Eye (tissue), 1 donor: ENCODE measurements at places on chromosomes 2 and 18.

DNA sequence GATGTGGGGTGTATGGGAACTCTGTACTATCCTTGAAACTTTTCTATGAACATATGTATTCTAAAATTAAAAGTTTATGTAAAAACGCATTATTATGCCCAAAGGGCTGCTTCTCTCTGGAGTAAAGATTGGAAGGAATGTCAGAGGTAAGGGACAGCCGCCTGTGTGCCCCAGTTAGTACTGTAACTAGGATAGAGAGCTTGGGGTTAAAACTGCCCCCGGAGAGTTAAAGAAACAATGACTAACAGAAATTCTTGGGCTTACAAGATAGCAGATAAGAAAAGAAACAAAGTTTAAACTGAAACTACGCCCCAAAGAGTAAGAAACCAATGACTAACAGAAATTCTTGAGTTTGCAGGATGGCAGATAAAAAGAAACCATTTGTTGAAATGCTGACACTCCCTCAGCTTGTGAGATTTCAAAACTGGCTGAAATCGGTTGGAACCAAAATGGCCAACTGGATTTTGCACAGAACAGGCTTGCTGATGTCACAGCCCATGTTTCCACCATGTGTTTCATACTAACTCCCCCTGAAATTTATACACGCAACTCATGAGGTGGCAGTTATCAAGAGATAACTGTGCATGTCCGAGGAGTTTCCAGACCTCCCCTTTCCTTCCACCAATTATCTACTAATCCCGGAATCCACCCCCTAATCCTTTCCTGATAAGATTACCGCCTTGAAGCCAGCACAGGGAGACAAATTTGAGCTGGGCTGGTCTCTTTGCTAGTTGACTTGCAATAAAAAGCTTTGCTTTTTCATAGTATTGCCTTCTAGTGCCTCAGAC, 8.7 kb upstream of the TXNDC2 start:
- peak; percentile 48 for DNase-seq

- no peak for DNase-seq
Observed at GRCh38 chr2:149040451-149040850, 2.0 kb downstream of the LYPD6B start.

GRCh38 chr18:285817-286216, 18.0 kb upstream of the THOC1 start:
- no peak for DNase-seq

DNA sequence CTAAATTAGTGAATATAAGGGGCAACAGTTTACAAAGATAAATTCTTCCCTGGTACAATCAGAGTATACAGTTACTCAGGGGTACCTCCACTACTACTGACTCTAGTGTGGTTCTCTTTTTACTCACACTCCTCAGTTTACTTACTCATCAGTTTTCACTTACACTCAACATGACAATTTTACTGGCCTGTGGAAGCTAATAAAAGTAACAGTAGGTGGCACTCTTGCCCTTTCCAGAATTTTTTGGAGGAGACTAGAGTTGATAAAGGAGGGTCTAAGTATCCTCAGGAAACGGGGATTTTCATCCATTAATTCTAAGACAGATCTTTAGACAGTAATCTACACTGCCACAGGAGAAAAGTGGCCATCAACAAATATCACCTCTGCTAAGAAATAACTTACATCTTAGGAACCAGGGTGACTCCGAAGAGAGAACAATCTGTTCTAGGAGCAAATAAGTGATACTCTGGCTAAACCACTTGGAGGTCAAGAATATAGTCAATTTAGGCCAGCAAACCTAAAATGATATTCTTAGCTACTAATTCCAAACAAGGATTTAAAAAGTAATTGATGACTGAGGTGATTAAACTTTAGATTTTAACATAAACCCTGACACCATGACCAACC, 61.3 kb downstream of the ATL2 start:
- DNase-seq = peak; percentile 88

- peak; percentile 87 for DNase-seq
Observed at GRCh38 chr18:59570101-59570775, 127.0 kb downstream of the CCBE1 start.

DNA sequence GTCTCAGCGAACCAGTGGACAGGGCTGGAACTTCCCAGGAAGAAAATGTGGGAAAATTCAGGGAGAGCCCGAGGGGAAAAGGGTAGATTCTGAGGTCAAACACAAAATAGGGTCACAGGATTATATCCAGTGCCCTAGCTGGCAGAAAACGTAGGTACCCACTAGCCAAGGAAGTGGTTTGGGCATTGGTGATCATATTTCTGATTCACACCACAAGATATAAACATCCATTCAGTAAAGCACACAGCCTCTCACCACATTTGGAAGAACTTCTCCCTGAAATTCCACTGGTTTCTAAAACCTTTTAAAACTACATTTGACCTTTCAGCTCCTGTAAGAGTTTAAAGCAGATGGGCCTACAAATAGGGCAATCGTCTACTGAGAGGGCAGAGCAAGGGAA, 186.9 kb downstream of the TTC32 start:
- no peak for DNase-seq

DNA sequence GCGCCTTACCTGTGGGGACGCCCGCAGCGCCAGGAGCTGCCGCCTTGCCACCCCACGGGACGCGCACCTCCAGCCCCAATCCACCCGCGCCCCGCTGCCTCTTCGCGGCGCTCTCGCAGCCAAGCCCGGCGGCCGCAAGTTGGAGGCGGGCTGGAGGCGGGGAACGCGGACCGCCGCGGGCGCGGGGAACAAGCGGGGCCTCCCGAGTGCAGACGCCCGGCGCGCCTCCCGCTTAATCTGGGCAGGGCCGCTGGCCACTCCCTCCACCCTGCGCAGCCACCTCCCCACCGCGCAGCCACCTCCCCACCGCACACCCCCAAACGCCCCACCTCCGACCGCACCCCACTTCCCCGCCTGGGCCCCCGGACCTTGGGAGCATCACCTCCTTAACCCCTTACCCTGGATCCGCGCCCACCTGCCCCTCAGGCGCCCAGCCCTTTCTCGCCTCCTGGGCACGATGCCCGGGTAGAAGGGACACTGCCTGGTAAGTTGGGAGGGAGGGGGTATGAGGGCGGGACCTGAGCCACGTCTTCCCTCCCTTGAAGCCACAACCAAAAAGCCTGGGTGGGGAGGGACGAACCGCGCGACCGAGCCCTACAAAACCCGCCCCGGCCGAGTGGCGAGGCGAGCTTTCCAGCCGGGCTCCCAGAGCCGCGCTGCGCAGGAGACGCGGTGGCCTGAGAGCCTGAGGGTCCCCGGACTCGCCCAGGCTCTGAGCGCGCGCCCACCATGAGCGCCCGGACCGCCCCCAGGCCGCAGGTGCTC, at the start of the genes COL4A3 and COL4A4:
TSS of gene COL4A3 (plus strand) at position 627 of the 765 bp plus-strand sequence. CDS start at position 730, 103 bp downstream.
TSS of gene COL4A4 (minus strand) at position 208 of the 765 bp plus-strand sequence. CDS start 16,722 bp downstream, outside the sequence.
- DNase-seq = peak; percentile 67

GRCh38 chr2:163759013-163759412, 23.2 kb upstream of the FIGN start:
- no peak for DNase-seq

GRCh38 chr18:29146068-29146467, 969.1 kb upstream of the CDH2 start:
- peak; percentile 14 for DNase-seq

DNA sequence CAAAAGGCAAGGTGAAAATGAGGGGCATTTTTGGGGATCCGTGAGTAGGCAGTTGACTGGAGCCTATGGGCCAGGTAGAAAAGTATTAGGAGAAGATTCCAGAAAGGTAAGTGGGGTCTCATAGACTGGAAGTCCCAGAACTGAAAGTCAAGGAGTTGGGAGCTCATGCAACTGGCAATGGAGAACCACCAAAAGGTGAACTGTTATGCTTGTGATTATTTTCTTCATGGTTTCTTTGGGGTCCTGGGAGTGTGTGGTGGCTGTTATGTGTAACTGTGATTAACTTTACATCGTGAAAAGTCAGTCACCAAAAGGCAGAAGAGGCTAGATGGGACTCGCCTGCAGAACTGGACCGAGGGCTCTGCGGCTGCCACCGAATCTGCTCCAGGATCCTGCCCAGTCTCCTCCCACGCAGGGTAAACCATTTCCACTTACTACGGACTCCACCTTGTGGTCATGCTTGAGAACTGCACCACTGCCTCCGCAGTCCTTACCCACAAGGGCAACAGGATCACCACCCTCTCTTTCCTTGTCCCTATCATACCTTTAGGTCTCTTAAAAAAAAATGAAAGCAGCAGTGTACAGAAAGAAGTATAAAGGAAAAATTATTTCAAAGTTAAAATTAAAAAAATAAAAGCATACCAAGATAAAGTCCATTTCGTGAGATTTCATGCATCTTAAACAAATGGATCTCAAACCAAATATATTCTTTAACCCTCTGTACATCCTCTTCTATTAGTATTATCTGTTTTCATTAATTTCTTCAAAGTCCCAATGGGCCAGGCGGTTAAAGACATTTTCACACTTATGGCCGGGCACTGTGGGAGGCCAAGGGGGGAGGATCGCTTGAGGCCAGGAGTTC, 15.6 kb upstream of the CEP68 start:
- DNase-seq = peak; percentile 88

DNA sequence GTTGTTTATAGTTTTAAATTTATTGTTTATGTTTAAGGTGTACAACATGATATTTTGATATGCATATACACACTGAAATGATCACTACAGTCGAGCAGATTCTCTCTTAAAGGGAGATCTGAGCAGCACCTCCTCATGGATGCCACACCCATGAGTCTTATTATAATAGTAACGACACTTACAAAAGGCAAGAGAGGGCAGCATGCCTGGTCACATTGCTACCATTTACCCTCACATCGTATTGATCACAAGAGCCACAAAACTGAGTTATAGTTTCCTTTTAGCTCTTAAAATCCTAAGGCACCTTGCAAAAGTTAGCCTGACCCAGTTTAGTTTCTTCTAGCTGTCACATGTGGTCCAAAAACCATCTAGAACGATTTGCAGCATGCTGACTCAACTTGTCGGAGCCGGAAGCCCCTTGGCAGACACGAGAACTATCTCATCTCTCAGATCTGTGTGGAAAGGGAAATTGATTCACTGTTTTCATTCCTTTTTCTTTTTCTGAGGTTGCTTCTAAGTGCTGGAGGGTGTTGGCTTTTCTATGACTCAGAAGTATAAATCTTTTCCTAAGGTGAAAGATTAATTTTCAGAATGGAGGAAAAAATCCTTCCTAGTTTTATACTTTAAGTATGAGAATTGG, 85.3 kb downstream of the CDC42EP3 start:
- no peak for DNase-seq

DNA sequence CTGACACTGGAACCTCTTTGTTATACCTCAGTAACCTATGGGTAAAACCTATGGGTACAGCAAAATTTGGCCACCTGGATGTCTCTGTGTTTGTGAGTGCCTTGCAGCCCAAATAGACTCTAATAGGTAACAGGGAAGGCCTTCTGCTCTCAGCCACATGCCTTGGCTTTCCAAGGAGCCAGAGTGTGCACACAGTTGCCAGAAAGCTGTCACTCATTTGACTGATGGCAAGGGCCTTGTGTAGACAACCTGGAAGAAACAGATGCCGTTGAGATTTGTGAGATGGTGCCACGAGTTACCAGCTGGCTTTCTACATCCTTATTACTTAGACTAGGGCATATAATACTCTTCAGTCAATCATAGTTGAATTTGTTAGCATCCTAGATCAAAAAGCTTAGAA, 90.1 kb upstream of the RAB12 start:
- DNase-seq = no peak

DNA sequence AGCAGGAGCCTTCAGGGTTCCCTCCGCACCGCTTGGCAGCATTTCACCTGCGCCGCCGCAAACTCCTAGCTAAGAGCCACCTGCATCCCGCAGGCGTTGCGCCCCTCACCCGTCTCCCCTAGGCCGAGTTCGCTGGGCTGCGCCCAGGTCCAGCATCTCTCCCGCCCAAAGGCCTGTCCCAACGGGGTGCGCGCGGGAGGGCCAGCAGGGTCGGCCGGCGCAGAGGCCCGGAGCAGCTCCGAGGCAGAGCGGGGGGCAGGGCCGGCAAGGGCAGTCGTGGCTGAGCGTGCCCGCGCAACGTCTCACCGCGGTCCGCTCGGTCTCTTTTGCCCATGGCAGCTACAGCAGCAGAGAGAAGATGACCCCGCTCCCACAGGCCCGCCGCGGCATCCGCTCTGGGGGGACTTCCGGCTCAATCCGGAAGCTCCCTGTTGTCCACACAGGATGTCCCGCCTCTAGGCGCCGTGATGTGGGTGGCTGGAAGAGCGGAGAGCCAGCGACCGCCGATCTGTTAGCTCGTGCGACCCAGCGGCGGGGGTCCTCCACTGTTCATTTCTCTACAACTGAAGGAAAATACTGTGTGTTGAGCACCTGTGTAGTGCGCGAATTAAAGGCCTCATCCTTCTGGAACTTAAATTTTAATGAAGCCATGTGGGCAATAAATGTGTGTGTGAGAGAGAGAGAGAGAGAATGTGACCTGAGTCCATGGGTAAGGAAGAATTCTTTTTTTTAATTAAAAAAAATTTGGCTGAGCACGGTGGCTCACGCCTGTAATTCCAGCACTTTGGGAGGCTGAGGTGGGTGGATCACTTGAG, at the start of gene ERCC3:
TSS of gene ERCC3 (minus strand) at position 397 of the 815 bp plus-strand sequence. CDS start at position 334, 63 bp downstream.
- DNase-seq = peak; percentile 96

GRCh38 chr2:223760838-223761502, 76.4 kb downstream of the AP1S3 start:
- no peak for DNase-seq

- no peak for DNase-seq
Observed at GRCh38 chr2:15436195-15436594, 124.9 kb downstream of the NBAS start.

GRCh38 chr2:234422273-234422732, 74.6 kb downstream of the ARL4C start:
- no peak for DNase-seq

DNA sequence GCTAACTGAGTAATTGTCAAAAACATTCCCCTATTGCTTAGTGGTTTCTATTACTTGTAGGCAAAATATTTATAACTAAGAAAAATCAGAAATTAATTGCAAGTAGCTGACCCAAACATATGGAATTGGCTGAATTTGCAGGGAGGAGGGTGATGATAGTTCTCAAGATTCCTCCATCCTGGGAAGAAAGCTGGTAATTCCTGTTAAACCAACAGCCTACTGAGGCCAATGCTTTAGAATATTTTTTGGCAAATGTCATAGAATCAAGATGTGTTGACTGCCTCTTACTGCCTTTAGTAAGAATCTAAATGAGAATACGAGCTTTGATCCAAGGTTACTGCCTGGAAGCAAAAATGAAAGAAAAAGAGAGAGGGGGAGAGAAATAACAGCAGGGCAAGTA, 120.0 kb downstream of the COL6A3 start:
- DNase-seq = peak; percentile 45

- DNase-seq = no peak
Observed at GRCh38 chr18:46639386-46639785, 17.6 kb downstream of the LOXHD1 start.
